ENCODE measurements at places on chromosomes 11 and 22.

DNA sequence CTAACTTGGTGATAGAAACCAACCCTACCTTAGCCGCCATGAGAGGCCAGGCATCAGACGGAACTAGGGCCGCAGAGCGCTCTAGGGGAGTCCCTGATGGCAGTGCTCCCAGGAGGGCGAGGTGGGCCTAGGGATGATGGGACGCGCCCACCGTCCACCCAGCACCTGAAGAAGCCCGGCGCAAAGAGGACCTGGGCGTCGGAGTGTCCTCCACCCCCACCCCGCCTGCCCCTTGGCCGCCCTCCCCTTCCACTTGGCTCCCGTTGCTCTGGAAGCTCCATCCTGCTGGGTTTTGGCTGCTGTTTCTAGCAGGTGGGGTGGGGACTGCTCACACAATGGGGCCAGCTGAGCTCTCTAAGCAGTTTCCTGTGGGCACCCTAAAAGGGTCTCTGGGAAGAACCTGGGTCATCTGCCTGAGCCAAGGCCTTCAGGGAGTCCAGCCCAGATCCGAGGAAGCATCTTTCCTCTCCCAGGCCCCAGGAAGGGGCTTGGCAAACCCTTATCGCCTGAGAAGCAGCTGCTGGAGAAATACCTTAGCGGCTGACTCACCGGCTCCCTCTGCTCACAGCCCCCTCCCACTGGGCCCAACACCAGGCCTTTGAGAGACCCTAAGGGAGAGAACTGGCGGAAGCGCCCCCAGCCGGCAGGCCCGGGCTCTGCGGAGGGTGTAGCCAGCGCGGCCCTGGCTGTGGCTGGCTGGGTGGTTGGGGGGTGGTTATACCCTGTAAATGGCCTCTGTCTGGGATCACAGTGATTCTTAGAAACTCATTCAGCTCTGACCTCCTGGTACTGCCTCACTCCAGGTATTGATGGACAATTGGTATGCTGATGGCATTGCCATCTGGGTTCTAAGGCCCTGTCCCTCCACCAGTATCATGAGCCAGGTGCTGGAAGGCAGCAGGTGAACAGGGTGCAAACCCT, 19.3 kb downstream of the CREB3L1 start:
- peak; percentile 70 for DNase-seq

DNA sequence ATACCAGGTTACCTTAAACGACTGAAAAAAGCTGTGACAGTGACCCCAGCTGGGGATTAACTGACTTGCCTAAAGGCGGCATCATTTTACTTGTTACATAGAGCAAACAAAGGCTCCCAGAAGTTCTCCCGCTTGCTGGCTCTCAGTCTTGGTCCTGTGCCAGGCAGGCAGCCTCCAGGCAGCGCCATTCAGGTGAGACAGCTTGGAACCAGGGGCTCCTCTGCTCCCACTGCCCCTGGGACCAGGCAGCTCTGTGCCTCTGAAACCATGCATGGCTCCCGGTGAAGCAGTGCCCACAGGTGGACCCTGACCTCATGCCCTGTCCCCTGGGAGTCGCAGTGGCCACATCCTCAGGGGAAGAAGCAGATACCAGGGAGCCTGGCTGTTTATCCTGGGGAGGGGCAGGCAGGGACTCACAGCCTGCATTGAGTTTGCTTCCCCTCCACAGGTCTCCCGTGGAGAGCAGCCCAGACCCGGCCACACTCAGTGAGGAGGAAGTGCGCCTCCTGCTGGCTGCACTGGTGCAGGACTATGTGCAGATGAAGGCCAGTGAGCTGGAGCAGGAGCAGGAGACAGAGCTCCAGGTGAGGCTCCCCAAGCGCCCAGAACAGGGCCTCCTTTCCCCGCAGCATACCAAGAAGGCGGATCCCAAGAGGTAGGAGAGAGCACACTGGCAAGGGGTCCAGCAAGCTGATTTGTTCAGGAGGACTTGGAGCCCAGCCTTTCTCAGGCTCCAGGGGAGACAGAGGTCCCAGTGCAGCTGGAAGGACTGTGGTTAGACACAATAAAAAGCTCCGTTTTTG, 15.6 kb upstream of the CYP2R1 start:
- DNase-seq: peak; percentile 84

- no peak for DNase-seq
These were observed 12.7 kb downstream of the PRG3 start for GRCh38 chr11:57368106-57368844.

DNA sequence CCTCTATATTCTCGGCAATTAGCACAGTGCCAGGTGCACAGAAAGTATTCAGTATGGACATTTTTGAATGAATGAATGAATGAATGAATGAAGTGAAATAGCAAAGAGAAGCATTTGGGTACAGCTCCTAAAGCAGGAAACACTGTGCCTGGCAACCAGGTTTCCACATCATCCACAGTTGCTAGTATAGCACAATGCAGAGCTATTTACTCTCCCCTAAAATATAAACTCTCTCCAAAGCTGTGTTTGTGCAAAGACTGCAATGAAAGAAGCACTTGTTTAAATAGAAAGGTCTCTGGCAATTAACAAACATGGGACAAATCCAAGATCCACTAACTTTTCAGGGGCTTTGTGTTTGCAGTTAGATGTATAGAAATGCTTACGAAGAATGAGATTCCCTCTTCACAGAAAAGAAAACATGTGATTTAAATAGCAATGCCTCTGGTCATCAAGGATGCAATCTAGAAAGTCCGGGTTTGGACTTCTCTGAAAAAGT, 103.0 kb upstream of the OPCML start:
- no peak for DNase-seq

- peak; percentile 75 for DNase-seq
These were observed 64.7 kb upstream of the FAT3 start for GRCh38 chr11:92159931-92160330.

- no peak for DNase-seq
These were observed 5.2 kb upstream of the ARRB1 start for GRCh38 chr11:75356613-75357012.

DNA sequence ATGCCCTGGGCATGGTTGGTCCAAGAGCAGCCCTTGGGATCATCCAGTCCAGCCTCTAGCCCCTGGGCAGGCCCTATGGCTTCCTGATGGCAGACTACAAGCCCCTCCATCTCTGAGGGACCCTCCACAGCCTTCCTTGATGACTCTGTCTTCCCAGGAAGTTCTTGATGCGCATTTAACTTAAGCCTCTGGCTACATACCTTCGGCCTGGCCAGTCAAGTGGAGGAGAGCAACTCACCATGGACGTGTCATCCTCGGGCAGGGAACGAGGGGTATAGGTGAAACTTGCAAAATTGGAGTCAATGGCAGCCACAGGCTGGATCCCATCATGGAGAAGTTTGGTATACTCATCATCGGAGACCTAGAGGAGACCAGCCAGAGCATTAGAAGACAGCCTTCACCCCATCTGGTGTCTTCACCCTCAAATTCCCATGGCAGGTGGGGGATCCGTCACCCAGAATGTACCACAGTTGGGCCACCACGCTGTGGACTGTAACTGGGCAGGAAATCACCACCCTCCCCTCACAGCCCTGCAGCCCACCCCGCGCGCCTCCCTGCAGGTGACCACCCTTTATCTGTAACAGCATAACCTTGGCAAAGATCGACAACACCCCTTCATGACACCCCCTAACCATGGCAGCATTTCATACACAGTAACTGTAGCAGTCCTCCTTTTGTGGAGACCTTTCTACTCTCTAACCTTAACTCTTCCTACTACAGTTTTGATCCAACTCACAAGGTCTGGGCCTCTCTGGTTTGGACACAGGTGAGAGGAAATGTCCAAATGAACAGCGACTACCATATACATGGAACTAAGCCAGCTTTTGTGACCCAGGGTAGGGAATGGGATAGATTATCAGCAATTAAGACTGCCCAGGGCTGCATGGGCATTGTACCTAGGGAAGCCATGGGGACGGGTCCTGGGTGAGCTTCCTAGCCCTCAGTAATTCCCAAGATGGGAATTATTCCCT, 91.7 kb downstream of the PDE2A start:
- DNase-seq: no peak

DNA sequence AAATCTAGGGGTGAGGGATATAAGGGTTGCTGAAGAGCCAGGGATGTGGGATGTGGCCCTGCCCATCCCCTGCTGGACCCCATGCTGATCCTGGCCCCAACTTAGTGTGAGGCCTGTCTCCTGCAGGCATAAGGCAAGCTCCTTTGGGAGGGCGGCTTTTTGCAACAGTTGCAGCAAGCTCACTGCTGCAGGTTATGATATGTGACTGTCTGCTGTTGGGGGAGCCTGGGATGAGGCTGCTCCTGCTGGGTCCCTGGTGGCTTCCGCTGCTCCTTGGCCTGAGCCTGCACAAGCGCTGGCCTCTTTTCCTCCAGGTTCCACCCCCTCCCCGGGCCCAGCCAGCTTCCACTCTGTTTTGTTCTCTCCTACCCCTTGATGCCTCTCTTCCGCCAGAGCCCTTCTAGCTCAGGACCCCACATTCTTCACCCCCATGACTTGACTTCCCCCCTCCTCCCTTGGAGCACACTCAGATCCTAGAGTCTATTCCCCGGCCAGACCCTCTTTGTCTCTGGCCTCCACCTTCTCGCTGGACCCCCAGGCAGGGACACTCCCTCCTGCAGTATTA, 35.0 kb upstream of the SYT13 start:
- no peak for DNase-seq

DNA sequence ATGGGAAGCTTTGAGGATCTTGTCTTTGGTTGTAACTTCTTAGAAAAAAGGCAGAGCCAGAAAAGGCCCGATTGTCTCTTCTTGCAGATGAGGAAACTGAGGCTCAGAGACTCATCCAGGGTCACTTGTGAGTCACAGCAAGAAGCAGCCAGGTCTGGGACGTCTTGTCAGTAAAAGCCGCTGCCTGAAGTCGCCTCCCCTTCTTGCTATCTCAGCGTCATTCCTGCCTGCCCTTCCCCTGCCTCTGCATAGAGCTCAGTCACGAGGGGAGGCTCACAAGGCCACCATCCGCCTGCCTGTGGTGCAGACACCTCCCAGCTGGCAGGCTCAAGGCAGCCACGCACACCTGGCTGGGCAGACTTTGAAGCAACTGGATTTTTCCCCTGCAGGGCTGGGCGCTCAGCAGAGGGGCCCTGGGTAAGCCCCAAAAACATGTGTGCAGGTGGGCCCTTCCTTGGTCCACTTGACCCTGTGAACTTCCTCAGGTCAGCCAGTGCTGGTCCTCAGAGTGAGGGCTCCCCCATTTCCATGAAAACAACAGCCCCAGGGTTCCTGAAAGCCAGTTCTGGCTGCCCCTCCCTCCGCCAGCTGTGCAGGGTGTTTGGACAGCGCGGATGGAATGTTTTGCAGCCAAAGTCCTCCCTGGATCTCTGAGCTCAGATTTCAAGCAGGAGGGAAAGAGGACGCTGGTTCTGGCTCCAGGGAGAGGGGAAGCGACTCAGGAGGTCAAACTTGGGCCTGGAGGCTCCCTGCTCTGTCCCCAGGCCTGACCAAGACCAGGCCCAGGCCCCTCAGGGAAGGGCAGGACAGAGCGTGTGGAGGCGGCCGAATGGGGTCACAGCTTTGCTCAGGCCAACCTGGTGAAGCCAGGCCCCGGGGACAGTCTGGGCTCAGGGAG, 6.0 kb upstream of the RAB3IL1 start:
- peak; percentile 61 for DNase-seq

- DNase-seq: no peak
These were observed 39.6 kb downstream of the GRAMD4 start for GRCh38 chr22:46659791-46660186.

- no peak for DNase-seq
These were observed 18.8 kb upstream of the P4HA3 start for GRCh38 chr11:74330075-74330858.

DNA sequence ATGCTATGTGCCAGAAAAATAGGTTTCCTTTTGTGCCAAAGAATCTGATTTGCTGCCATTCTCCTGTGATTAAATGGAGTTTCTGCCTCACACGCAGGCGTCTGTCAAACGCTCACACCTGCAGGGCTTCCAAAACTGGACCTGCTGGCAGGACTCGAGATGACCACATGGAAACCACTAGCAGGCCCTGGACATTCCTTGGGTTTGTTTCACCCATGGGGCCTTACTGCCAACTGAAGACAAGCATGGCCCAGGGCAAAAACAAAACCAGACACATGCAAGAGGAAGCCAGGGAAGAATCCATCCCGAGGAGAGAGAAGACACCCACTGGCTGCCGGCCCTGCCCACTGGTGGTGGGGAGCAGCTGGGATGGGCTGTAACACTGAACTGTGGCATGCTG, 55.9 kb upstream of the MN1 start:
- no peak for DNase-seq

- DNase-seq: no peak
These were observed 94.4 kb upstream of the ALX4 start for GRCh38 chr11:44404301-44404700.

DNA sequence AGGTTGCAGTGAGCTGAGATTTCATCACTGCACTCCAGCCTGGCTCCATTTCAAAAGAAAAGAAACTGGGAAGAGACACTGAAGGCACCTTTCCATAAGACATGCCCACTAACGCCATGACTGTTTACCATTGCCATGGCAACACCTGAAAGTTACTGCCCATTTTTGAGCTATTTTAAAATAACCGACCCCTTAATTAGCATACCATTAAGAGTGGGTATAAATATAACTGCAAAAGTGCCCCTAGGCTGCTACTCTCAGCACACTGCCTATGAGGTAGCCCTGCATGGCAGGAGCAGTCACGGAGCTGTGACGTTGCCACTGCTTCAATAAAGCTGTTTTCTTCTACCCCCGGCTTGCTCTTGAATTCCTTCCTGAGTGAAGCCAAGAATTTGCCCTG, 9.9 kb upstream of the RNASEH2C start:
- no peak for DNase-seq

GRCh38 chr11:64849598-64850356, 5.3 kb upstream of the CDC42BPG start:
- DNase-seq: no peak

- no peak for DNase-seq
These were observed 16.1 kb upstream of the IFITM3 start for GRCh38 chr11:336659-337198.

DNA sequence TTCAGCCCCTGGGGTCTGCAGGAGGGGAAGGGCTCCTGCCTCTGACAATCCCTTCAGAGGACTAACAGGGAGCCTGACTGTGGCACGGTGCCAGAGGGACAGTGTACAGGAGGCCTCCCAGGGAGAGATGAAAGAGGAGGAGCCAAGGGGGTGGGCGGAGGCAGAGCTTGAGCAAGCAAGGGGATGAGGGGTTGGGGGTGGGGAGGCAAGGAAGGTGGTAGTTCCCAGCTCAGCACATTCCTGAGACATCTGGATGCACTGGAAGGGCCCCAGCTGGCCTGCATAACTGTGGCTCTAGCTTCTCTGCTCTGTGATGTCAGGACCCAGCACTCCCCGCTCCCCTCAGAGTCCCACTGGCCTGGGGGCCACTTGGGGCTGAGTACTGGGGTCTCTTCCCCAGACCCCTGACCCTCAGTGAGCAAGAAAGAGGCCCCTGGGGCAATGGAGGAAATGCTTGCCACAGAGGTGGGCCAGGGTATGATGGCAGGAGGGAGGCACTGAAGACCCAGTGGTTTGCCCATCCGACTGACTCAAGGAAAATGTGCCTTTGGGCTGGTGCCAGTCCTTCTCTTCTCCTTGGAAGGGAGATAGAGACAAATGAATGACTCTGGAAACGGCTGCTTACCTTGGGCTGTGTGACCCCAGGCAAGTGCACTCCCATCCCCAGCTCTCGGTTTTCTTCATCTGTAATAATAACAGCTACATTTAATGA, 13.3 kb downstream of the CREB3L1 start:
- peak; percentile 96 for DNase-seq

All from A673 (cell line).